Esophagus squamous epithelium (tissue), 5 donors: ENCODE measurements at places on chromosomes 7 and 10. TPM values are rescaled to one million over a fixed set of nuclear protein-coding genes. Genes with fewer than 3 reads are reported as not detected.

DNA sequence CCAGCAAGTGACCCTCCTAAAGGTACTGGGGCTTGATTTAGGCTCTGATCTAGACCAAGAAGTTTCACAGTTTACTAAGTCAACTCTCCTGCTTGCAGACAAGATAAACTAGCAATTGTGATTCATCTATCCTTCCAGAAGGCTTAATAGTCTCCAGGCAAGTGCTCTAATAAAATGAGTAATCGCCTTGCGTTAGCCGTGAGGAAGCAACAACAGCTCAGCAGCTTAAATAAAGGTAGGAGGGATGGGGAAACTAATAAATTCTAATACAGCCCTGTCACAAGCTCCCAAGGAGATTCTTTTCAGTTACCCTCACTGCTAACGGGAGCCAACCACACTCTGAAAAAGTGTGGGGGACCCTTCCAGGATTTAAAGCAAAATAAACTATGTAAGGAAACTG lies 48.4 kb downstream of the FRMD4A start:
- no peak overlapping the region for H3K4me3 ChIP-seq
- no peaks in the 10 kb centered on the region for H3K36me3 ChIP-seq
- H3K4me1 ChIP-seq, result no peaks in the 10 kb centered on the region
- no peak for DNase-seq

GRCh38 chr7:50661345-50662040 lies 96.3 kb upstream of the DDC start:
- H3K4me3 ChIP-seq, result no peak overlapping the region
- H3K4me1 ChIP-seq, result peaks cover 24% of the 10 kb centered on the region
- peaks cover 23% of the 10 kb centered on the region for H3K36me3 ChIP-seq
- DNase-seq, result no peak
- no peaks in the 10 kb centered on the region for H3K27me3 ChIP-seq

- no peak overlapping the region for H3K27ac ChIP-seq
- no peak overlapping the region for H3K4me3 ChIP-seq
- no peaks in the 10 kb centered on the region for H3K36me3 ChIP-seq
- no peaks in the 10 kb centered on the region for H3K27me3 ChIP-seq
Measured at GRCh38 chr10:78224602-78225001, 190.9 kb downstream of the RPS24 start.

- H3K27ac ChIP-seq, result no peak overlapping the region
- H3K36me3 ChIP-seq, result no peaks in the 10 kb centered on the region
- DNase-seq, result no peak
- no peaks in the 10 kb centered on the region for H3K27me3 ChIP-seq
- H3K4me1 ChIP-seq, result no peaks in the 10 kb centered on the region
- no peak overlapping the region for H3K4me3 ChIP-seq
Measured at GRCh38 chr7:113521468-113521867, 397.3 kb downstream of the PPP1R3A start.

GRCh38 chr7:39624935-39625694 lies 1.7 kb downstream of the RALA start:
- H3K36me3 ChIP-seq, result no peaks in the 10 kb centered on the region
- peak overlapping the region; percentile 94 for H3K4me3 ChIP-seq
- H3K27me3 ChIP-seq, result no peaks in the 10 kb centered on the region
- H3K27ac ChIP-seq, result peak overlapping the region; percentile 95
- no peak for DNase-seq
- peaks cover 11% of the 10 kb centered on the region for H3K4me1 ChIP-seq

DNA sequence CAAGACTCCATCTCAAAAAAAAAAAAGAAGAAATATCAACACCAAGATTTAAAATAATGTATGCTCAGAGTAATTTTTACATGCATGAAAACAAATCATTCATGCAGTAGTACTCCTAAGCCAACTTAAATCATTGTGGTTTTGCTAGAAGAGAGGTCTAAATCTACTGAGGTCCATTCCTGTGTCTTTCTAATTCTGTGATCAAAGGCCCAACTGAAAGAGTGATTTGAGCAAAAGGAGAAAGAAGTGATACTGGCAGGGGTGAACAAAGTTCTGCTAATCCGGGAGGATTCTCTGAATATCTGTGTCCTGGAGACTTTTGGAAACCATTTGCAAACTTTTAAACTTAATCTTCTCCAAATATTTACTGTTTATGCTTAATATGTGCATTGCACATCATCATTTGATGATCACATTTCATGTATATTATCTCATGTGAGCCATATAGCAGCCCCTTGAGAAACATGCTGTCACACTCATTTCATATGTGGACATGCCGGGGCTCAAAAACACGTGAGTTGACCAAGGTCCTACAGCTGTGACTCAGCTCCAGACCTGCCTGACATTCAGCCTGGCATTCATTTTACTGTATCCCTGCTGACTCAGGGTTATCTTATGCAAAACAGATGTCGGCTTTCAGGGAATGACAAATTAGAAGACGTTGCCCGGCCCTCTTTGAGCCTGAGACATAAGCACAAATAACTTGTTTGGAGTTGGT lies 76.4 kb downstream of the FAM107B start:
- no peaks in the 10 kb centered on the region for H3K36me3 ChIP-seq
- DNase-seq, result no peak
- no peaks in the 10 kb centered on the region for H3K27me3 ChIP-seq
- no peak overlapping the region for H3K4me3 ChIP-seq

The MPP7 gene
- 43.3 TPM for total RNA-seq

The SCIN gene
- 19.5 TPM for total RNA-seq

The RBP3 gene
- total RNA-seq, result not detected

The HOXA2 gene
- 1.5 TPM for total RNA-seq

The ABCB4 gene
- 0.38 TPM for total RNA-seq

The SFMBT2 gene
- 1.1 TPM for total RNA-seq
